Kidney (tissue), 22 donors: ENCODE measurements at places on chromosomes 1 and 21. TPM values are rescaled to one million over a fixed set of nuclear protein-coding genes. Genes with fewer than 3 reads are reported as not detected.
A peak's percentile ranks its signal among the peaks of the same experiment; 100 is the strongest.

The MPL gene
- total RNA-seq: 0.25 TPM

The CLEC20A gene
- 0.47 TPM for total RNA-seq

The LMOD1 gene
- total RNA-seq: 33.3 TPM

- H3K27ac ChIP-seq: no peak overlapping the region
- no peak overlapping the region for H3K4me3 ChIP-seq
- no peak for DNase-seq
- peaks cover 3% of the 10 kb centered on the region for H3K4me1 ChIP-seq
- H3K36me3 ChIP-seq: no peaks in the 10 kb centered on the region
These were observed 5.5 kb downstream of the SMPDL3B start for GRCh38 chr1:27940297-27940696.

GRCh38 chr21:33237486-33237885 is 7.7 kb downstream of the IFNAR2 start:
- no peaks in the 10 kb centered on the region for H3K36me3 ChIP-seq
- no peaks in the 10 kb centered on the region for H3K4me1 ChIP-seq
- no peaks in the 10 kb centered on the region for H3K27me3 ChIP-seq
- H3K27ac ChIP-seq: no peak overlapping the region
- H3K4me3 ChIP-seq: no peak overlapping the region

- peak; percentile 36 for DNase-seq
- no peak overlapping the region for H3K4me3 ChIP-seq
- no peaks in the 10 kb centered on the region for H3K36me3 ChIP-seq
These were observed 160.2 kb upstream of the COA6 start for GRCh38 chr1:234212764-234213657.
